ENCODE measurements at places on chromosomes 16 and 17.

DNA sequence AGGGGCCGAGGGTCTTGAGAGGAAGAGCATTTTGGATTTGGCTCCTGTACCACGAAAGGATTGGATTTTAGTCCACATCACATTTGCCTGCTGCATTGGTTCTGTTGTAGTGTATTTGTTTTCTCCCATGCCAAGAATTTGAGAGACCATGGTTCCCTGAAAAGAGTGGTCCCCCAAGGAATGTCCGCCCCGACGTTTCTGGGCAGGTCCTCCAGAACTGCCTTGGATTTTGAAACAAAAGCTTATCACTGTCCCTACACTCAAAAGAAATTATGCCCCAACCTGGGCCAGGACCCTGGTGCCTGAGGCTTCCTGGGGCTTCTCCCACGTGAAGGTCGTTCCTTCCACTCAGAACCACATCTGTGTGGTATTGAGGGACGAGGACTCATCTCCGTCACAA is 10.8 kb downstream of the NTN1 start:
- no peak for DNase-seq

DNA sequence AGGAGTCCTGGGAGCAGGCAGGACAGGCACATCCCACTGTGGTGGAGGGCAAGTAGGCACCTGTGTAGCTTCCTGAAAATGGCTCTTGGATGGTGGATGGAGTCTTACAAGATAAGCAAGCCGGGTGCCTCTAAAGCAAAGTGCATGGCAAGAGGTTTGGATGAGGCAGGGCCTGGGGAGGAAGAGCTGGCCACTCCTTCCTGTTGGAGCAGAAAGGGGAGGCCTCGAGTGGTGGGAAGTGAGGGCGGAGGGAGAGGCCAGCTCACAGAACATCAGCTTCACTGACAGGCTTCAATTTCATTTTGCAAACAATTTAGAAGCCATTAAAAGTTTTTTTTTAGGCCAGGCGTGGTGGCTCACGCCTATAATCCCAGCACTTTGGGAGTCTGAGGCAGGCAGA is 31.0 kb downstream of the CD300A start:
- DNase-seq = no peak

GRCh38 chr17:74578979-74579378 is 11.7 kb upstream of the CD300H start:
- DNase-seq = no peak

GRCh38 chr16:71540-72401 is 660 bp downstream of the RHBDF1 start:
- no peak for DNase-seq

- DNase-seq = no peak
Measured at GRCh38 chr17:45338996-45339535, 22.2 kb upstream of the MAP3K14 start.

GRCh38 chr17:77882481-77883212 is 75.9 kb upstream of the TNRC6C start:
- no peak for DNase-seq

DNA sequence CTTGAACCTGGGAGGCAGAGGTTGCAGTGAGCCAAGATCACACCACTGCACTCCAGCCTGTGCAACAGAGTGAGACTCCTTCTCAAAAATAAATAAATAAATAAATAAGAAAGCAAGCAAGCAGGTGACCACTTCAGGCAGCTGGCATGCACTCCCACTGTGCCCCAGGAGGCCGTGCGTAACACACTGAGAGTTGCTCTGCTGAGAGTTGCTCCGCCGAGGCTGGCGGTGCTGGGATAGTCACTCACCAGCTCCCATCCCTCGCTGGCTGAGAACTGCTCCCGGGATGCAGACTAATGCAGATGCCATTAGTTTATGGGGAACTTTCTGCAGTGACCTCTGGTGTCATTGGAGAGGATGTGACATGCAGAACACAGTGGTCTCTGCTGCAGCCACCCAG is 105.7 kb upstream of the PLCG2 start:
- DNase-seq = no peak

DNA sequence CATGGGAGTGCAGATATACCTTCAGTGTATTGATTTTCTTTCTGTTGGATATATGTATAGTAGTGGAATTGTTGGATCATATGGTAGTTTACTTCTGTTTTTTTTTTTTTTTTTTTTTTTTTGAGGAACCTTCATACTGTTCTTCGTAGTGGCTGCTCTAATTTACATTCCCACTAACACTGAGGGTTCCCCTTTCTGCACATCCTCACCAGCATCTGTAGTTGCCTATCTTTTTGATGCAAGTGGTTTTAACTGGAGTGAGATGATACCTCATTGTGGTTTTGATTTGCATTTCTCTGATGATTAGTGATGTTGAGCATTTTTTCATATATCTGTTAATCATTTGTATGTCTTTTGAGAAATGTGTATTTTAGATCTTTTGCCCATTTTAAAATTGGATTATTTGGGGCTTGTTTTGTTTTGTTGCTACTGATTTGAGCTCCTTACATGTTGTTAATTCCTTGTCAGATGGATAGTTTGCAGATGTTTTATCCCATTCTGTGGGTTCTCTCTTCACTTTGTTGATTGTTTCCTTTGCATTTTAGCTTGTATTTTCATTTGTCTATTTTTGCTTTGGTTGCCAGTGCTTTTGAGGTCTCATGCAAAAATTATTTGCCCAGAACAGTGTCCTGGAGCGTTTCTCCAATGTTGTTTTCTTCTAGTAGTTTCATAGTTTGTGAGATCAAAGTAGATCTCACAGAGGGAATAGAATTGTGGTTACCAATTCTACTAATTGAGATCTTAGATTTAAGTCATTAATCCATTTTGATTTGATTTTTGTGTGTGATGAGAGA is 25.0 kb upstream of the BCAS3 start:
- DNase-seq = no peak

DNA sequence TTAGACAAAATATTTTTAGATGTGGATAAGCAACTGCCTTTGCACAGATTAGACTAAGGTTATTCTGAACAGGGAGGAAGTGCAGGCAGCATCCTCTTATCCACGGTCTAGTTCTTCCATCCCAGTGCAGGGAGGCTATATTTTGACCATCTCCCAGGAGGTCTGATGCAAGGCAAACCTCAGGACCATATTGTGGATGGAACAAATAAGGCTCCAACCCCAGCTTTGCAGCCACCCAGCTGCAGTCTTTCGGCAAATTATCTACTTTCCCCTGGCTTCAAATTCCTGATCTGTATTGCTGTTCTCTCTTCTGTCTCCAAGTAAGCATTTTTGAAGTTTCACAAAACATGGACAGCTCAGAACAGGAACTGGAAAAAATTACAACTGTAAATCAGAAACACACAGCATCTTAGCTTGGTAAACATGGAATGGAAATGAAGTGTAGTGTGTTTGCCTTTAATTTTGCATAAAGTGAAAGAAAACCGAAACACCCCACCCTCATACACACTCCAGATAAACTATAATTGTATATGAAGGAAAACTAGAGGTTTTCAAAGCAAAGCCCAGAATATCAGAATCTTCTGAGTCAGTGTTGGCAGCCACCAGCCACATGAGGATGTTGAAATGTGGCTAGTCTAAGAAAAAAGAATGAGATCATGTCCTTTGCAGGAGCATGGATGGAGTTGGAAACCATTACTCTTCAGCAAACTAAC is 33.5 kb upstream of the MON1B start:
- DNase-seq = no peak

DNA sequence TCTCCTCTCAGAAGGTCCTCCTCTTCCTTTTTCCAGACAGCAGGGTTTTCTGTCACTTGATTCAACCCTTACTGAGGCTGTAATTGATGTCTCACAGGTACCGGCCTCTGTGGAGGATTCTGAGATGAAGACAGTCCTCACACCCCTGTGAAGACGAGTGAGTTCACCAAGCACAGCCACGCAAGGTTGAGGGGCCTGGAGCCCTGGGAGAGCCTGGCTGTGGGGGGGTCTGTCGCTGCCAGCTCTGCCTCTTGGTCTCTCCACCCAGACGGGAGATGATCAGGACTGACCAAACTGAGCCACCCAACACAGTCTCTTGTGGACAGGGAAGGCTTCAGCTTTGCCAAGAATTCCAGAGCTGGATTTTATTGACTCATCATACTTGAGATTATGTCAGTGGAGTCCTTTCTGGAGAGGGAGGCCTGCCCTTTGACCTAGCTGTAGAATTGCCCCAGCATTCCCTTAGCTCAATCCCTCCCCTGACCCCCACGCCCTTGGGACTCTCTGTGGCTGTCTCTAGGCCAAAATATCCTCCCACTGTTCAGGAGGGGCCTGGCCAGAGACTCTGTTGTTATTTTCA is 51.1 kb upstream of the CRHR1 start:
- no peak for DNase-seq

- no peak for DNase-seq
Measured at GRCh38 chr17:81341516-81342268, 46.6 kb upstream of the SLC38A10 start.

GRCh38 chr17:72488555-72489271 is 367.9 kb downstream of the SOX9 start:
- no peak for DNase-seq

- no peak for DNase-seq
Measured at GRCh38 chr17:70124723-70125122, 44.6 kb upstream of the KCNJ2 start.

DNA sequence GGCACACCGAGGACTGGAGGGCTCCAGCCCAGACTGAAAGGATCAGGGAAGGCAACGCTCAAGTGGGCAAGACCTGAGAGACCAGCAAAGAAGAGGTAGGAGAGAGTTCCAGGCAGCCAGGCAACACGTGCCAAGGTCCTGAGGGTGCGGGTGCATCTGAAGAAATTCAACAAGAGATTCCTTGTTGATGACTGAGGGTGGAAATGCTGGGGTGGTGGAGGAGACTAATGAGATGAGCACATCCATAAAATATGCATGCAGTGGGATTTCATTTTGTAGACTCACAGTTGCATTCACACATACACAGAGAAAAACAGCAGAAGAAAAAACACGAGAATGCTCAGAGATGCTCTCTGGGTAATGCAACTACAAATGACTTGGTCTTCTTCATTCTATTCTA is 154.8 kb upstream of the FOXF1 start:
- no peak for DNase-seq

- no peak for DNase-seq
Measured at GRCh38 chr17:1563786-1564613, 1.4 kb upstream of the PITPNA start.

- peak; percentile 94 for DNase-seq
Measured at GRCh38 chr16:2468233-2468724, 2.8 kb upstream of the NTN3 start.

DNA sequence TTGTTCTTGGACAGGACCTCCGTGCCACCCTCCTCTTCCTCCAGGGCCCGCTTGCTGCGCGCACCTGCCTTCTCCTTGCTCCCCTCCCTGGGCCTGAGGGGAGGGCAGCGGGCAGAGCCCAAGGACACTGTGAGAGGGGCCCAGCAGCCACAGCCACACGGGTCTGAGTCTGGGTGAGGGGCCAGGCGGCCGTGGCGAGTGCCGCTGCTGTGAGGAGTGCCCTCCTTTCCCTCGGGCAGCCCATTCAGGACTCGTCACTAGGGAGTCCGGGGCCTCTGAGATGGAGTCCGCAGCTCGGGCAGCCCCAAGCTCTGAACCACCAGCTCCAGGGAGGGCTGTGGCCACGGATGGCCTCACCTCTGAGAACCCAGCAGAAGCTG is 5.6 kb downstream of the DUS1L start:
- DNase-seq = no peak

GRCh38 chr16:349211-349610 is 3.3 kb downstream of the AXIN1 start:
- DNase-seq = no peak

All from NCI-H524 treated with DMSO at 0.1 percent for 48 hours (cell line).